Smooth muscle cell of the brain vasculature (primary cell): ENCODE measurements at places on chromosomes 6 and 20.

- no peak for DNase-seq
These were observed 148.6 kb downstream of the GRM4 start for GRCh38 chr6:33997265-33997664.

GRCh38 chr6:119627908-119628669, 278.5 kb upstream of the MAN1A1 start:
- no peak for DNase-seq

- DNase-seq: no peak
These were observed 14.4 kb upstream of the MAS1L start for GRCh38 chr6:29502181-29502580.

- no peak for DNase-seq
These were observed 451.0 kb upstream of the SULF2 start for GRCh38 chr20:48236000-48236970.

- no peak for DNase-seq
These were observed 10.5 kb downstream of the BCL2L1 start for GRCh38 chr20:31712112-31712553.

- DNase-seq: no peak
These were observed 172.6 kb upstream of the PHACTR1 start for GRCh38 chr6:12543953-12544352.

- no peak for DNase-seq
These were observed 8.0 kb upstream of the PTPN1 start for GRCh38 chr20:50501972-50502745.

GRCh38 chr20:37945091-37945547, 42.2 kb downstream of the VSTM2L start:
- no peak for DNase-seq

DNA sequence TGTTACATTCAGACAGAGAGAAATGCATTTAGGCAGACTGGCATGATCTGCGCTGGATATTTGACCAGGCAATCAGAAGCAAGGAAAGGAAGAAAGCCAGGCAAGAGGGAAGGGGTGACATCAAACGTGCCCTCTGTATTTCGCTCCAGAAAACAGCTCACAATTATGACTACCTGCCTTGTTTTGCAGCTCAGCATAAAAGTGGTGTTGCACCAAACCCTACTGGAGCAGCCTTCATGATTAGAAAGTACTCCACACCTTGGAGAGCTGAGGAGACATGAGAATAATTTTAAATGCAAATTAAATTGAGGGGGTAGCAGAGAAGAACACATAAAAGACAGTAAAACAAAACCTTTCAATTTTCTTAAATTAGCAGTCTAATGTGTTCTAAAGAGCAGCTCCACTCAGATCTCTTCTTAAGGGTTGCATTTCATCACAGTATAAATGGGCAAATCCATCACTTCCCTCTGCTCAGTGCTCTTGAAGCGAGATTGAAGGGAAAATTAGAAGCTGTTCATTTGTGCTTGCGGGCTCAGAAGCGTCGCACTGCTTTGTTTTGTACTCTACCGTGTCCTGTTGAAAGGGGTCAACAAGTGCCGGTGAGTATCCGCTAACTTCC, at the start of gene PHACTR1:
PHACTR1 (plus strand) TSS at position 470 of the 619 bp plus-strand sequence.
- no peak for DNase-seq

GRCh38 chr6:127784468-127784867, 116.4 kb downstream of the THEMIS start:
- no peak for DNase-seq

DNA sequence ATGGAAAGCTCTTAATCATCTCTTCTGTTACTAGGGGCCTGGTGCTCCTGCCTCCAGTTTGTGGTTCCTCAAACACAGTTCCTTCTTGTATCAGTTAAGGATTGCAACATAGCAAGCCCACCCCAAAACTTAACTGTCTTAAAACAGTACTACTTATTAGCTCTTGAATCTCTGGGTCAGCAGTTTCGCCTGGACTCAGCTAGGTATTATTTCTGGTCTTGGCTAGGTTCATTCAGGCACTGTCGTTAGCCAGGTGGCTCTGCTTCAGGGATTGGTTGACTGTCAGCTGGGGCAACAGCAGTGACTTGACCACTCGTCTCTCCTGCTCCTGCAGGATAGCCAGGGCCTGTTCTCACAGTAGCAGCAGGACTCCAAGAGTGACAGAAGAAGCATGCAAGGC, 30.0 kb upstream of the RALY start:
- no peak for DNase-seq

DNA sequence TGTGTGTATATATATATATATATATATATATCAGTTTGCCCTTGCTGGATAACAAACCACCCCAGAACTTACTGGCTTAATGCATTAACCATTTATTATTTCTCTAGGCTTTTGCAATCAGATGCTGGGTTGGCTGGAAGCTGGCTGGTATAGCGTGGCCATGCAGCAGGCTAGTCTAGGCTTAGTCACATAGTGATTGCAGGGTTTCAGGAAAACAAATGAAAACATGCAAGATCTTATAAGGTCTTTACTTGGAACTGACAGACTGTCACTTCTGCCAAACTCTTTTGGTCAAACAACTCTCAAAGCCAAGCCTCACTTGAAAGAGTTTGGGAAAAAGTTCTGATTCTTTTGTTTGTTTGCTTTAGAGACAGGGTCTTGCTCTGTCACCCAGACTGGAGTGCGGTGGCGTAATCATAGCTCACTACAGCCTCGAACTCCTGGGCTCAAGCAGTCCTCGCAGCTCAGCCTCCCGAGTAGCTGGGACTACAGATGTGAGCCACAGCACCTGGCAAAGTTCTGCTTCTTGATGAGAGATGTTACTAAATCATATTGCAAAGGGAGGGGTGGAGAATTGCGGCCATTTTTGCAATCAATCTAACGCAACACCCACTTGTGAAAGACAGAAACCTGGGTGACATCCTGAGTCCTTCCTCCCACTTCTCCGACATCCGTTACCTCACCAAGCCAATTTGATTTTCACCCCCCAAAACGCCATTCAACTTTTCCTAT, 74.6 kb upstream of the RNF24 start:
- no peak for DNase-seq

DNA sequence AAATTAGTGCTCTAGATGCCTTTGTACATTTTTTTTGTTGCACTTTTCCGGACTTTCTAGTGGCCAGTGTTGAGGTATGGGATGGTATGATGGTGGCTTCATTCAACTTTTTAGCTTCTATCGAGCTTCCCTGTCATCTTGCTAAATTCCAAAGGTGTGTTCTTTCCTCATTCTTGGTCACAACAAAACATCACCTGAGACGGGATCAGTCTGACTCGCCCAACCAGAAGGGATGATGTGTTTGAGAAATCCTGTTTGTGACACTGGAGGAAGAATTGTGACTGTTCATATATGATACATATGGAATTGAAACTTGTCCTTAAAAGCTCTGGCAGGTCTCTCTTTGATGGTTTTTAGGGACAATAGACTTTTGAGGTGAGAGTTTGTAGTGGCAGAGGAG, 33.8 kb downstream of the KCNS1 start:
- no peak for DNase-seq

- no peak for DNase-seq
These were observed 23.3 kb downstream of the BAG2 start for GRCh38 chr6:57195457-57195856.

GRCh38 chr20:12740647-12741046, 268.1 kb upstream of the SPTLC3 start:
- DNase-seq: no peak

DNA sequence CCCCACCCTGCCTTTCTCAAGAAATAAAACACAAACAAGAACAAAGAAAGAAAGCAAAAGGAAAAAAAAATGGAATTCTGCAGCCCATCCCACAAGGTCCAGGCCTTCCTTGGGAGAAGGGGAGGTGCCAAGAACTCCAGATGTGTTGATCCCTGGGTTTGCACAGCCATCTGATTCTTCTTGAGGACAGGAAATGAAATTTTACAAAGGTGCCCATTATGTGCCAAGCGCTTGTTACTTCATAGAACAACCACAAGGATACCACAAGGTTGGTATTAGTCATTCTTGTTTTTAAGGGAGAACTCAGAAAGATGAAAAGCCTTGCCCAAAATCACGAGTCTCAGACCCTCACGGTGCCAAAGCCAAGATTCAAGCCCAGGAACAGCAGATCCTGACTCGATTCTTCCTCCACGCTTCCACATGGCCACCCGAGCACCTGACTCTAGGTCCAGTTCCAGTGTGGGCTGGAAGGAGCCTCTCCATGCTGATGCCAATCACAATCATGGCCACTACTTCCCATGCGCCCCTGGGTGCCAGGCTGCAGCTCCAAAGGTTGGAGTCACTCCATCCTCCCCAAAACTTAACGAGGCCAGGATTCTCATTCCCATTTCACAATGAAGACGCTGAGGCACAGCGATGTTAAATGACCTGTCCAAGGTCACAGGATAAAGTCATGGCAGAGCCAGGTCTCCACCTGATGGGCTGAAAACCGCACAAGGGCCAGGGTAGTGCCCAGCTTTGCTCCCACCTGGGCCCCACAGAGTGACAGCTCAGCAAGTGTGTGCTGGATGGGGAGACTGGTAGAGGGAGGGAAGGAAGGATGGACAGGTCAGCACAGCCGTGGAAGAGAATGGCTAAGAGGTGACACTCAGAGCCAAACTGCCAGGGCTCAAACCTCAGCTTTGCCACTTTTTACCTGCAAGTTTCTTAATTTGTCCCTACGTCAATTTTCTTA, 66.7 kb upstream of the TOP1 start:
- DNase-seq: no peak

- DNase-seq: no peak
These were observed 273.0 kb downstream of the PKHD1 start for GRCh38 chr6:51814418-51814817.

DNA sequence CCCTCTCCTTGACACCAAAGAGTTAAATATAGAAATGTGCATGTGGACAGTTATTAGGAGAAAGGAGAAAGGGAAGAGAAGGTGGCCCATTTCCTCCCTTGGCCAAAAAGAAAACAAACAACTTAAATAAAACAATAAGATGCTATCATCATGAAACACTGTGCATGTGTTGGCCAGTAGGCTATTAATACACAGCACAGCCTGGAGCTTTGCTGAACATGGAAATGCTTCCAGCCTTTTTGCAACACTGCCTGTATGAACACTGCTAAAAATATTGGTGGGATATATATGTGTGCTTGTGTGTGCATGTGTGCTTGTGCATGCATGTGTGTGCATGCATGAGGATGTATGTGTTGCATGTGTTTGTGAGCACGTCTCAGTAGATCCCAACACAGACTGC, 100.4 kb downstream of the LY86 start:
- no peak for DNase-seq

DNA sequence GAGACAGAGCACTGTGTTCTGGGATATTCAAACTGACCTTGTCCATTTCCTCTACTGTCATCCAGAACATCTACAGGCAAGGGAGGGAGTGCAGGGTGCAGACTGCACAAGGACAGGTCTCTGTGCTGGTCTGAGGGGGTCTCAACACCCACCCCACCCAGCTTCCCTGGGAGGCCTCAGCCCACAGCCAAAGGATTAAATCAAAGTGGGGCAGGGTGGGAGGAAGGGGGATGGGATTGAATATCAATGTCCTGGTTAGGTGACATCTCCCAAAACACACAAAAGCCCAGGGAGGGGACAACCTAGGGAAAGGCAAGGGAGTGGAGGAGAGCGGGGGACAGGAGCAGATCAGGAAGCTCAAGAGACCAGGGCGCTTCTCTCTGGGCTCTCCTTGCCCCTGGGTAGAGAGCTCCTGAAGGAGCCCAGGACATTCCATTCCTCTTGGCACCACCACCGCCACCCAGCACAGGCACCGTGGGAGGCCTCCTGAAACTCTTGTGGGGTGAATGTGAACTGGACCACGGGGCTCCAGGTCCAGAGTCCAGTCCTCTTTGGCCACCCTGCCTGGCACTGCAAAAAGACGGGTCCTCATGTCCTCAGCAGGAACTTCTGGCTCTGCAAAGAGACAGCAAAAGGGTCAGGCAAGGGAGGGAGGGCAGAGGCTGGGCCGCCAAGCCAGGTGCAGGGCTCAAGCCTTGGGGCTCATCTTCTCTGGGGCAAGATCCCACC, 73.9 kb downstream of the JPH2 start:
- DNase-seq: no peak

DNA sequence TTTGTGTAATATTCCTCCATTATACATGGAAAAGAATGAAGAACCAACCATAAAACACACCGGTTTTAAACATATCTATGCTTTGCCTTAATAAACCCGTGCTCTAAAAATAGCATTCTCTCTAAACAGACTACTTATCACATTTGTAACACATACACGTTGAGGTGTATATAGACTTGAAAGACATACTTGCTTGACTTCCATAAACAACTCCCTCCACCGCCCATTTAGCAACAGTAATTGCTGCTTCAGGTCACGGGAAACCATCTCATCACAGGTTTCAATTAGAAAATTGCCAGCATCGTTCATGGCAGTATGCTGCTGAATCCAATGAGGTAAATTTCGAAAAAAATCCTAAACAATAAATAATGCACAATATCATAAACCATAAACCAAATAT, 174.0 kb downstream of the SYNE1 start:
- DNase-seq: no peak

DNA sequence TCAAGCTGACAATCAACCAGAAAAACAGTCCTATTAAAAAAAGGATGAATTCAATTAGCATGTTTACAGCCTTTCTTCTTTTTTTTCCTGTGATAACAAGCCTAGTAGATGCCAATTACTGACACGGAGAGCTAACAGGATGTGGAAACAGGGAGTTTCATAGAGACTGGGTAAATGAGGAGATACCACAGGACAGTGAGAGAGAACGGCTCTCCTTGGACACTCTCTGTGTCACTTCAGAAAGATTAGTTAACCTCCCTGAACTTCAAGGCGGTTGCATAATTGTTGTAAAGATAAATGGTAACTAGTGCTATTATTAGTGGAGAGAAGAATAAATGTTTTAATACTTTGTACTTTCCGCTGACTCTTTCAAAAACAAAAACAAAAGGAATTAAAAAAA, 14.8 kb downstream of the SLC17A5 start:
- no peak for DNase-seq

DNA sequence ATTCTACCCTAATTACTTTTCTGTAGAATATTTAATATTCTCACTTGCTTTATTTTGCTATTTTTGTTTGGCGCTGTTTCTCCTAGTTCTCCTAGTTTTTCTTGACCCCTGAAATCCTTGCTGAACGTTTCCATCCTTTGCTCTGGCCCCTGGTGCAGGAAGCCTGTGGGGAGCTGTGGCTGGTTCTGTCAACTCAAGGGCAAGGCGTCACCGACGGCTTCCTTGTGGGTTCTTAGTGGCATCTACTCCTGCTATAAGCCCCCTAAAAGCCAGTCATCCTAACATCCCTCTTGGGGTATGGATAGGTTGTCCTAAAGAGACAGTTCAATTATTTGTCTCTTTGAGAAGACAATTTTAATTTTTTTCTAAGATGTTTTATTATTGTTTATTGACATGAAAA, 36.9 kb upstream of the KIF25 start:
- no peak for DNase-seq

DNA sequence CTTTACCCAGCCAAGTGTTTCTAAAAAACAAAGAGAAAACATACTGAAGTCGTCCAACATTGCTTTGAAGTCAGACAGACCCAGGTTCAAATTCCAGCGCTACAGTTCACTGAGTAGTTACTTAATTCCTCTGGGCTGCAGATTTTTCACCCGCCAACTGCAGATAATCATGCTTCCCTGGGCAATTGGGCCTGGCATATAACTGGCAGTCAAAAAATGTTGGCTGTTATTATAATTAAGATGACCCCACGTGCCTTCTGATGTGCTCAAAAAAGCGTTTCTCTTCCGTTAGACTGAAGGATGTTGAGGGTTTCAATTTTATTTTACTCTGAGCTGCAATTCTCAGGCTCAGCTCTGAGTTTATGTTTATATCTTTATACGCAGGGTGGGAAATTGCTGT, 156.1 kb upstream of the CITED2 start:
- no peak for DNase-seq

- DNase-seq: no peak
These were observed 74.3 kb downstream of the ERMARD start for GRCh38 chr6:169825558-169826225.
